Endothelial cell (in vitro differentiated cells): ENCODE measurements at places on chromosomes 11 and 22. TPM values are rescaled to one million over a fixed set of nuclear protein-coding genes. Genes with fewer than 3 reads are reported as not detected.

DNA sequence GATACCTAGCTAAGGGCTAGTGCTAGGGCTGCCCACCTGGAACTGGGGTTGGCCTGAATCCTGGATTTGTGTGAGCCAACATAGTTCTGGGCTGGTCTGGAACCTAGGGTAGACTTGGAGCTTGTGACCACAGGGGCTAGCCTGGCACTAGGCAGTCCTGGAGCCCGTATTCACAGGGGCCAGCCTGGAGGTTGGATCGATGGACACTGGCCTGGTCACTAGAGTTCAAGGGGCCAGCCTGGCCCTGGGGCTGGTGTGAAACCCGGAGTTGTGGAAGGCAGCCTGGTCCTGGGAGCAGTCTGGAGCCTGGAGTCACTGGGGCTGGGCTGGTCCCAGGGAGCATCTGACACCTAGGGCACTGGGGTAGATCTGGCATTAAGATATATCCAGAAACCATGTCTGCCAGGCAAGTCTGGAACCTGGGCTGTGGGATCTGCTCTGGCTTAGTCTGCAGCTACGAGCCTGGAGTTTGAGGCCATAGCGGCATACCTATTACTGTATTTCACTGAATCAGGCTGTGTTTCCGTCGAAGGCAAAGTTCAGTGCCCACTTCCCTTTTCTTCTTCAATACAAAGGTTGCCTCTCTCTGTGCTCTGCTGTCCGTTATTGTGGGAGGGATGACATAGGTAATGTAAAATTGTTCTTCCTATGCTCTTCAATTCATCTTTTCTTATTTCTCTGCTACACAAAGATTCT is 9.1 kb upstream of the GLYATL1B start:
- DNase-seq = no peak

APLNR gene
- total RNA-seq = 48.8 TPM

DNA sequence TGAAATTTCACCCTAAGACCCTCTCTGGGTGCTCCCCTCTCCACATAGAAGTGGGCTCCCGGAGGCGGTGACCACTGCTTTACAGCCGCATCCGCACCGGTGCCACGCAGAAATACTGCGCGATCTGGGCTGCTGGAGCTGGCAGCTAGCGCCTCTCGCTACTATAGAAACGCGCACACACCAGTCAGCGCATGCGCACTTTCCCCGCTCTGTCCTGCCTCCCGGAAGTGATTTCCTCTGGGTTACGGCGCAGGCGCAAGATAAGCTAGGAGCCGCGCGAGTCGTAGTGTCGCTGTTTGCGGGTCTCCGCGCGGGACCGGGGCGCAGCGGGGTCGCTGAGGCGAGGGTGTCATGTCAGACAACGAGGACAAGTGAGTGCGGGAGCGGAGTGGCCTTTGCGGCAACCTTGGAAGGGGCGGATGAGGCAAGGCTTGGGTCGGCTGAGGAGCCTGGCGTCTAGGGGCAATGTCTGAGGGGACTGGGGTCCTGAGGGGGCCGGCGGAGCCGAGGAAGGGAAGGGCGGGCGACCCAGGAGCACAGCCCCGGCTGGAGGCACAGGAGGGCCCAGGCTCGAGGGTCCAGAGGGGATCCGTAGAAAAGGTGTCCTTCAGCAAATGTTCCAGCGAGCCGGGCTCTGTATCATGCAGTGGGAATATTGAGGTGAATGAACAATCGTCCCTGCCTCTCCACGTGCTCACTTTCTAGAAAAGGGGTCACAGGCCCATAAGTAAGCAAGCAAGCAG is at the start of the genes C22orf23 and POLR2F:
Gene C22orf23 (minus strand): TSS at position 165 of the 743 bp plus-strand sequence. CDS start 452 bp downstream, outside the sequence.
Gene POLR2F (plus strand): TSS at position 263 of the 743 bp plus-strand sequence. CDS start 89 bp downstream, at position 352.
- peak; percentile 95 for DNase-seq

NUCB2 gene
- 76.8 TPM for total RNA-seq

PHF21B gene
- 4.6 TPM for total RNA-seq

DNA sequence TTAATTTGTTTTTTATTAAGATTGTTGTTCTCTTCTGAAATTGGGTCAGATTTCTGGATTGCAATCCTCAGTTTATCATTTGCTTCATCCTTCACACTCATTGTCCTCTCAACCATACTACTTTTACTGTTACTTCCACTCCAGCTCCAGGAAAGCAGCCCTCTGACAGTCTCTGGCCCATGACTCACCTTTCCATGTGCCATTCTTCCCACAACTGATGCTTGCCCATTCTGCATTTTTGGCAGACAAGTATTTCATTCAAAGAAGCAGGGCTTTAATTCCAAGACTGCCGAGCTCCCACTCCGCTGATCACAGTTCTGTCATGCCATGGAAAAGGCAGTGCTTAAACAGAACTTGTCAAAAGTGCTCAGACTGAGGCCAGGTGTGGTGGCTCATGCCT is 139.2 kb downstream of the WNT11 start:
- no peak for DNase-seq

KCNJ11 gene
- total RNA-seq = 0.46 TPM

DNA sequence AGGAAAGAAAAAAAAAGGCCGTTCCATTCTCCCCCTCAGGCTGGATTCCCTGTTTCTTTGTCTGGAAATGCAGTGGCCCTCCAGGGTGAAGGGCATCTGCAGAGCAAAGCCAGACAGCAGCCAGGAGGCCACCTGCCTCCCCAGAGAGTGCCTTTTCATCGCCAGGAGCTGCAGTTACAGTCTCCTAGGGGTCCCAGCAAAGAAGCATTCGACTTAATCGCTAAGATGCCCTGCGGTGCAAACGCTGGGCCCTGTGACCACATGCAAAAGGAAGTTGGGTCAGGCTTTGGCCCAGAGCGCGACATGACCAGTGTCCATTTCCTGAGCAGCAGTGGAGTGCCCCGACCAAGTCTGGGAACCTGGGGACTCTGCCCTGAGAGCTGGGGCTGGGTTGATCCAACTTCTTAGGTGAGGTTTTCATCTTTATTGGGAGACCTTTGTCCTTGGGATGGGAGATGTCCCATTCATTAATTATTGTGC is 304.6 kb downstream of the OPCML start:
- no peak for DNase-seq

- DNase-seq = no peak
Measured at GRCh38 chr22:39773503-39773902, 120.1 kb downstream of the ENTHD1 start.

GRCh38 chr11:68661697-68662603 is 22.4 kb upstream of the GAL start:
- DNase-seq = no peak
